ENCODE measurements at places on chromosomes 16 and 17.

DNA sequence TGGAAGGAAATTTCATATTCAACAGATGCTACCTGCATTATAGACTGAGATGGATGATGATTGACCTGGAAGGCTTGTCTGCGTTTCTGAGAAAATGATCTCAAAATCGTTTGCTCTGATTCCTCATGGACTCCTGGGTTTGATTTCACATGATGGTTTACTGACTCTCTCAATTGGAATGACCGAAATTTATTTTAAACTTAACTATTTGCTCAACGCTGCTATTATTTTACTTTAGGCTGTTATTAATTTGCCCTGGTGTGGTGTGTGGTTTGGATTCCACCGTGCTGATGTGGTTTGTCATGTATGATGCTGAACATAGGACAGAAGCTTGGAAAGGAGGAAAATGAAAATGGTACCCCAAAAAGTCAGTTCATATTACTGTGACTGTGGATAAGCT, 37.3 kb upstream of the ELAC2 start:
- no peak for DNase-seq

GRCh38 chr16:4217204-4218131, 24.4 kb downstream of the SRL start:
- no peak for DNase-seq

DNA sequence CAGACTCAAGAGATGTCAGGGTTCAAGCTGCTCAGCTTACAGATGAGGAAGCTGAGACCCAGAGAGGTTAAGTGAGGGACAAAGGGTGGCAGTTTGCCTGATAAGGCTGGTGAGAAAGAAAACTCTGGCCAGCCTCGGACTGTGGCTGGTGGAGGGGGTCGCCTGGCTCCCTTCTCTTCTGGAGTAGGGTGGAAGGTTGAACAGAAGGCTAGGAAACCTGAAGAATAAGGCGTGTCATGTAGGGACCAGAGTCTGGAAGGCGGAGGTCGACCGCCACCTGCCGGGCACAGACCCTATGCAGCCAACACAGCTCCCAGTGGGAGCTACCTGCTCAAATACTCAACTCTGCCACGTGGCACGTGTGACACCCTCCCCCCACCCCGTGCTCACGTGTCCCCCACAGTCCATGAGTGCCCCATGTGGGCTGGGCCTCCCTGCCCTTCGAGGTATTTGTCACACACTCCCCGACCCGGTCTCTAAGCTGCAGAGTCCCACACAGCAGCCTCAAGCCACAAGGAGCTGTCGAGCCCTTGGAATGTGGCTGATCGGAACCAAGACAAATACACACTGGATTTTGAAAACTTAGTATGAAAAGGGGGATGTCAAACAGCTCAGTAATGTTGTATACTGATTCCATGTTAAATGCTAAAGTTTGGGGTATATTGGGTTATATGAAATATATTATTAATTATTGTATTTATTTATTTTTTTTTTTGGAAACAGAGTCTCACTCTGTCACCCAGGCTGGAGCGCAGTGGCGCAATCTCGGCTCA, 11.8 kb downstream of the HID1 start:
- DNase-seq = no peak

DNA sequence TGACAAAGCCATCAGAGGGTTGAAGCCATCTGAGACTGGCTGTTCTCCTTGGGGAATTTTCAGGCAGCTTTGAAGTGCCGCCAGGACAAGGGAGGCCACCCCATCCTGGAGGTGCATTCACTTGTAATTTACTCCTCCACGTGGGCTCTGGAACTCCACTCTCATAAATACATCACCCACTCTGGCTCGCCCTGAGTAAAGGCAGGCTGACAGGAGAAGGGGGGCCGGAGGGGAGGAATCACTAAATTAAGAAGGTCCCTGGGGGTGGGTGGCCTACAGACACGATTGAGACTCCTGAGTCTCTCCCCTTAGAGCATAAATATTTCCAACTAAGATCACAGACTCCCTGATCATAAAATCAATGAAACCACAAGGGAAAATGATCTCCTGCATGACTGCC, 56.3 kb upstream of the HNF1B start:
- no peak for DNase-seq

GRCh38 chr17:75721463-75722011, 278 bp downstream of the ITGB4 start:
- no peak for DNase-seq

DNA sequence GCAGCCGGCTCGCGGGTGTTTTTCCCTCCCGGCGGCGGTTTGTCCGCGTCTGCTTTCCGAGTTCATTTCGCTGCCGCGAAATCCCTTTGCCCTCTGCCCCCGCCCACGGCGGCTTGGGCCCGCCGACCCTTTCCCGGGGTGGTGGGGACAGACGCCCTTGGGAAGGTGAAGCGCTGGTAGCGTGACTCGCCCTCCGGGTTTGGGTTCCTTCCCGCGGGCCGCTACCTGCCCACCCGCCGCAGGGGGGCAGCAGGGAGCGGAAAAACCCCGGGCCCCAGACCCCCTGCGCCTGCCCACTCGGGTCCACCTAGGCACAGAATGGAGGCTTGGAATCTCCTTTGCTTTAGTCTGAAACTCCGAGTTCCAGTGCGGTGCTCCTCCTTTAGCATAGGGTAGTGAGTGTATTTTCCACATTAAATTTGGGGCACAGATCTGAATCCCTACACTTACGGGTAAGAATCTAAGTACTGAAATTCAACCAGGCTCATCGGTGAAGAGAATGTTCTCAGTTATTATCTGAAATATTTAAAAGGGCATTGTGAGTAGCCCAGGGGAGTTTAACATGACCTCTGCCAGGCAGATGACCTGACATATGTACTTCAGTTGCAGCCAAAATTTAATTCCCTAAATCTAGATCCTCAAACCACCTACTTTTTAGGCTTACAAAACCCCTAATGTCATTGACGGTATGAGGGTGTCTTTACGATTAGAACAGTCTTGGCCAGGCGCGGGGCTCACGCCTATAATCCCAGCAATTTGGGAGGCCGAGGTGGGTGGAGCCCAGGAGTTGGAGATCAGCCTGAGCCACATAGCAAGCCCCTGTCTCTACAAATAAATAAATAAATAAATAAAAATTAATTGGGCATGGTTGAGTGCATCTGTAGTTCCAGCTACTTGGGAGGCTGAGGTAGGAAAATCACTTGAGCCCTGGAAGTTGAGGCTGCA, 1.0 kb downstream of the NME2 start:
- peak; percentile 67 for DNase-seq

DNA sequence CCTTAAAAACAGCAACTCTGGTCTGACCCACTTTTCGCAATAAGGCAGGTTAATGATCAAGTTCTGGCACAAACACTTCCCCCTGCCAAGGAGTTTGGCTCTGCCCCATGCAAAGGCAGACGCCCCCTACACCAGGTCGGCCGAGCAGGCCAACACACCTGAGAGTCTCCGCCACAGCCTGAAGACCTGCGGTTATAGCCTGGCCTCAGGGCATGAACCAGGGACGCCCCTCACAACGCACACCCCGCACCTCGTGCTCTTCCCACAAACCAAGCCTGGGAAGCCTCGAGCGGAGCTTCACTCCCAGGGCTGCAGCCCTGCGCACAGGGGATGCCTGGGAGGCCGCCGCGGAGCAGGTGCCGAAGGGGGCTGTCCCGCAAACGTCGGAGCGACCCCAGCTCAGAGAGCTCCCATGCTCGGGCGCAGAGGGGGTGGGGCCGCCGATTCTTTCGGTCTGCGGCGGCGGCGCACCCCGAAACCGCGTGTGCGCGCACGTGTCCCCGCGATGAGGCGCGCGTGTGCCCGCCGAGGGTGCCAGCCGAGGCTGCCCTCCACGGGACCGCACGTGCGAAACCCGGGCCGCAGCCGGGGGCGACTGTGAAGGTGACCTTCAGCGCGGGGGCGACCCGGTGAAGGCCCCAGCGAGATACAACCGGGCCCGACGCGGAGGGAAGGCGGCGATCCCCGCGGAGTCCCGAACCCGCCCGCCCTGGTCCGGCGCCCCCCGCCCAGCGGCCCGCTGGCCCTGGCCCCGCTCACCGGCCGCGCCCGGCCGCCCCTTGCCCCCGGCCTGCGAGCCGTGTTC, 559 bp downstream of the CLUH start:
- DNase-seq = no peak

DNA sequence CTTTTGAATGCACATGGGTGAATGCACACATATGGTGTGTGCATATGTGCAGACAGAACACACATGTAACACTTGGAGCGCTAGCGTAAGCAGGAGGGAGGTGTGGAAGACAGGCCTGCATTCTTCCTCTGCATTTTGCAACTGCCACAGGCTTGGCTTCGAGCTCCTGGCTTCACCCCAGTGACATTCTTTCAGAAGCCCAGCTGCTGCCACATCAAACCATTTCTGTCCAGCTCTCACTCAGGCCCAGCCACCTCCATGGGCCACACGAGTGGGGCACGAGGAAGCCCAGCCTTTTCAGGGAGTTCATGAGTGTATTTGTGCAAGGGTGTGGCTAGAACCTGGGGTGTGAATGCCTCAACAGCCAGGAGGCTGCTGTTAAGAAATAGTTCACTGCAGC, 18.8 kb downstream of the LGALS3BP start:
- no peak for DNase-seq

- no peak for DNase-seq
Measured at GRCh38 chr17:63395075-63395805, 50.9 kb downstream of the CYB561 start.

DNA sequence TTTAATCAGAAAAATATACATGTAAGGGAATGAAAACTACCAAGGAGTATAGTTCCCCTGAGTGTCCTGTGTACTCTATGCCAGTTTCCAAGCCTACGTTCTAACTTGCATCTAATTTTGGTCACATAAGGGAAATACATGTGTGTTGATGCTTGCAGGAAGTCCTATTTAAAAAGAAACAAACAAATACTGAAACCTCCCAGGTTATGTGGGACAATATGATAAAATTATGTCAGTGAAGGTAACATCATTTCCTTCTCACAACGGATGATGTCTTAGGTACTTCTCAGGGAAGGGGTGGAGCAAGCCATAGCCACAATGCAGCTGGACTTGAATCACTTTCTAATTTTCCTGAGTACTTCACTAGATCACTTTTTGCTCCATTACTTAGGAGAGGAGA, 115.9 kb downstream of the ZFHX3 start:
- DNase-seq = peak; percentile 14

- DNase-seq = no peak
Measured at GRCh38 chr17:10739386-10739785, 9.6 kb upstream of the TMEM220 start.

DNA sequence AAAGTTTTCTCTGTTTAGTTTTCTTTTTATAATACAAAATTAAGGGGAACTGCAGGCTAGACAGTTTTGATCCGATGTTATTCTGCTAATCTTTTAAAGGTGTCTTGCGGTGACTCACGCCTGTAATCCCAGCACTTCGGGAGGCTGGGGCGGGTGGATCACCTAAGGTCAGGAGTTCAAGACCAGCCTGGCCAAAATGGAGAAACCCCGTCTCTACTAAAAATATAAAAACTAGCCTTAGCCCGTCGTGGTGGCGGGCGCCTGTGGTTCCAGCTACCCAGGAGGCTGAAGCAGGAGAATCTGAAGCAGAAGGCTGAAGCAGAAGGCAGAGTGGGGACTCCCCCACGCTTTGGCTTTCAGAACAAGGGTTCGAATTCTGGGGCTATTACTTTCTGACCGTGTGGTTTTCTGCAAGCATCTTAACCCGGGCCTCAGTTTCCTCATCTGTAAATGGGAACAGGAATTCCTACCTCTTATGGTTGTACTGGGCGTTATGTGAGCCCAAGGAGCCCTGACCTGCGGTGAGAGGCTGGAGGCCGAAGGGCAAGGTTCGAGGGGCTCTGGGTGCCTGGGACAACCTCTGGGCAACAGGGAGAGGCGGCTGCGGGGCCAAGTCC, 1.2 kb upstream of the KATNB1 start:
- DNase-seq = no peak

DNA sequence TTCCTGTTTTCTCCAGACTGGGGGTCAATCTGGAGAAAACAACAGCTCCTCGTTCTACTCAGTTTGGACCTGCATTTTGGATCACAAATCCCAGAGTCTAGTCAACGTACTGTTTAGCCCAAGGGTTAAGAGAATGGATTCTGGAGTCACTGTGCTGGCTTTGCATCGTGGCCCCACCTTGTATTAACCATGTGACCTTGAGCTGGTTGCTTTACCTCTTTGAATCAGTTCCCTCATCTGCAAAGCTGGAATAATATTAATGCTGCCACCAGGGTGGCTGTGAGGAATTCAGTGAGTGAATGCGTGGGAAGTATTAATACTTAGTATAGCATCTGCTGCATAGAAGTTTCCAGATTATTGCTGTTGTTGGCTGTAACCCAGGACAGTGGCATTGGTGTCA, 11.3 kb upstream of the DHRS7C start:
- DNase-seq = no peak

Measured in naive thymus-derived CD8-positive, alpha-beta T cell (primary cell).